Liver (tissue), 10 donors: ENCODE measurements at places on chromosomes 13 and 19. TPM values are rescaled to one million over a fixed set of nuclear protein-coding genes. Genes with fewer than 3 reads are reported as not detected.

- DNase-seq: no peak
Observed at GRCh38 chr19:48877855-48878195, 5.6 kb downstream of the PPP1R15A start.

- DNase-seq: no peak
Observed at GRCh38 chr19:12859546-12859945, 21.2 kb downstream of the MAST1 start.

- no peak for DNase-seq
Observed at GRCh38 chr19:49455773-49456172, 2.7 kb downstream of the ALDH16A1 start.

DNA sequence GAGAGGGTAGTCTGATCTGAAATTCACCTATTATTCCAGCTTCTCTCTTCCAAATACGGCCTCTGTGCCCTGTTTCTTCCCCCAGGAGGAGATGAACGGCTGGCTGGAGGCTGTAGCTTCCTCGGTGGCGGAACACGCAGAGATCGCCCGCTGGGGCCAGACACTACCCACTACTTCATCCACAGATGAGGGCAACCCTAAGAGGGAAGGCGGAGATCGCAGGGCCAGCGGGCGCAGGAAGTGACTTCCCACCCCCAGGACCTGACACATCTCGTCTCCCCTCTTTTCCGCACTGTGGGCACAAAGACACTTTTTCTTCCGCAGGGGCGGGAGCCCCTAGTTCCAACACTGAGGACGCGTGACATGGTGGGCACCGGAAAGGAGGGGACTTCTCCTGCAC is 1.3 kb upstream of the SHKBP1 start:
- DNase-seq: no peak

DNA sequence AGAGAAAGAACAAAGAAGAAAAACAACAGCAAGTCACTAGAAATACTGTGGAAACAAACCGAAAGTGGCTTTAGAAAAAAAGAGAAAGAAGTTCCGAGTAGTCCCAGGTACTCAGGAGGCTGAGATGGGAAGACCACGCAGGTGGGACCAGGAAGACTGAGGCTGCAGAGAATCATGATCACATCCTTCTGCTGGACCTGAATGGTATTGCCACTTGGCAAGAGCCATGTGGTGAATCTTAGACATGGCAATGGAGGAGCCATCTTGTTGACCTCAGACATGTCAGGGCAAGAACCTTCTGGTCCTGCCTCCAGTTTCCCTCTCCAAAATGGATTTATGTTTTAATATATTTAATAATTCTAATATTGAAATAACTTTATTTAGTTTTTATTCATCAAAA is 37.4 kb upstream of the ZNF724 start:
- DNase-seq: no peak

GRCh38 chr19:49092686-49093085 is 7.4 kb downstream of the SNRNP70 start:
- DNase-seq: no peak

DNA sequence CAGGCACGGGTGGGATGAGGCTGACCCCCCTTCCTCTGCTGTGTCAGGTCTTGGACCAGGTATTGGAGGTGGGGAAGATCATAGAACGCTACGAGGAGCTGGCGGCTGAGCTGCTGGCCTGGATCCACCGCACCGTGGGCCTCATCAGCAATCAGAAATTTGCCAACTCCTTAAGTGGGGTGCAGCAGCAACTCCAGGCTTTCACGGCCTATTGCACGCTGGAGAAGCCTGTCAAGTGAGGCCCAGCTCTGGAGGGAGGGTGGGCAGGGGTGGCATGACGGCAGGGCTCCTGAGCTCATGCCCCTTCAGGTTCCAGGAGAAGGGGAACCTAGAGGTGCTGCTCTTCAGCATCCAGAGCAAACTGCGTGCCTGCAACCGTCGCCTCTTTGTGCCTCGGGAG is 35.3 kb downstream of the SPTBN4 start:
- no peak for DNase-seq

ACTMAP gene
- 1.8 TPM for total RNA-seq

TMPRSS9 gene
- 2.5 TPM for total RNA-seq

RNF17 gene
- total RNA-seq: 0.14 TPM

CCDC194 gene
- total RNA-seq: 0.50 TPM

KLHL1 gene
- total RNA-seq: not detected

DNA sequence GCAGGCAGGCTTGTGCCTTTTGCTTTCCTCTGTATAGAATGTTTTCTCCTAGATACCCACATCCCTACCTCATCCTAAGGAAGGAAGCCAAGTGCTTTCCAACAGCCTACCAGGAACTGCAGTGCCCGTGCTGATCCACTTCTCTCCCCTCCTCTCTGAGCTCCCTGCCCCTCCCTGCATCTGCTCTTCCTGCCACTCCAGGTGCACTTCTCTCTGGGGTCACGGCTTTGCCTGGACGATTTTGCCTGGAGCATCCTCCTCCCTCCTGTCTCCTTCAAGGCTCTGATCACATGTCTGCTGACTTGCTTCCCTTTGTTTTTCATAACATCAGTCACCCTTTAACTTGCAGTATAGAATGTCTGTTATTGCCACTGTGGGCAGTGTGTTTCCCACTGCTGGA is 34.7 kb upstream of the IRS2 start:
- no peak for DNase-seq

ZNF85 gene
- total RNA-seq: 0.75 TPM

HOMER3 gene
- 5.4 TPM for total RNA-seq

- no peak for DNase-seq
Observed at GRCh38 chr13:45142440-45143345, 22.4 kb downstream of the GTF2F2 start.

- DNase-seq: no peak
Observed at GRCh38 chr13:75422028-75422427, 59.9 kb downstream of the TBC1D4 start.

LCP1 gene
- 44.8 TPM for total RNA-seq

PSG2 gene
- not detected for total RNA-seq

MEIS3 gene
- total RNA-seq: 1.3 TPM

DNA sequence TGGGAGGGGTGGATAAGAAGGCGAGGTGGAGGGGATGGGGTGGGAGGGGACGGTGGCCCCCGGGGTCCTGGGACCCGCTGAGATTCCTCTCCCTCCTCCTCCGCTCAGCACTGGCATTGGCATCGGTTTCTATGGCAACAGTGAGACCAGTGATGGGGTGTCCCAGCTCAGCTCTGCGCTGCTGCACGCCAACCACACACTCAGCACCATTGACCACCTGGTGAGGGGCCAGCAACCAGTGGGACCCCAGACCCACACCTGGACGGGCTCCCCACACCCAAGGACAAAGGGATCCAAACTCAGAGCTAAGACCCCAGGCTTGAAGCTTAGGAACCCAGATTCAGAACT is 5.9 kb downstream of the TTYH1 start:
- no peak for DNase-seq

ZNF135 gene
- 0.42 TPM for total RNA-seq

GRCh38 chr13:23504180-23504579 is 66.0 kb upstream of the TNFRSF19 start:
- no peak for DNase-seq

GRCh38 chr13:113650275-113650674 is 7.7 kb downstream of the ATP4B start:
- DNase-seq: no peak

DNA sequence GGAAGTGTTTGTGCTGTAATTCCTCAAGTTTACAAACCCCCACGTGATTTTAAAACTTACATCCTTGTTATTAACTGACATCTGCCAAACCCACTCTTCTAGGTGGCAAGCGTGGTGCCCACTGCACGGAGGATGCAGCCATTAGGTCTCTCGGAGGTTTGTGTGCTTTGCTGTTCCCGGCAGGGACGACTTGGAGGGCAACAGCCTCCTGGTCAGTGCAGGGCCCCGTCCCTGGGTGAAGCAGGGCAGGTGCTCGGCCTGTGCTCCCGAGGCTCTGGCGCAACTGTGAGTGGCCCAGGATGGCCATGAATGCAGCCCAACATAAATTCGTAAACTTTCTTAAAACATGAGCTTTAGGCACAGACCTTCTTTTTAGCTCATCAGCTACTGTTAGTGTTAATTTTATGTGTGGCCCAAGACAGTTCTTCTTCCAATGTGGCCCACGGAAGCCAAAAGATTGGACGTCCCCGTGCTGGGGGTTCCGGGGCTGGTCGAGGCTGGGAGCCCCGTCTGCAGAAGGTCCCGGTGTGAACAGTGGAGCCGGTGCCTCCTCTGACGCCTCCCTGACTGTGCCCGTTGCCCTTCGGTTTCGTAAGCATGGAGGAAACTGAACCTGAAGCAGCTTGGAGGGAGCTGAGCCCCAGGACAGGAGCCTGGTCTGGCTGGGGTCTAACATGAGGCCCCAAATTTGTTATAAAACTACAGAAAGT is 11.9 kb downstream of the GAS6 start:
- DNase-seq: no peak

SIGLEC12 gene
- total RNA-seq: 0.84 TPM

DNA sequence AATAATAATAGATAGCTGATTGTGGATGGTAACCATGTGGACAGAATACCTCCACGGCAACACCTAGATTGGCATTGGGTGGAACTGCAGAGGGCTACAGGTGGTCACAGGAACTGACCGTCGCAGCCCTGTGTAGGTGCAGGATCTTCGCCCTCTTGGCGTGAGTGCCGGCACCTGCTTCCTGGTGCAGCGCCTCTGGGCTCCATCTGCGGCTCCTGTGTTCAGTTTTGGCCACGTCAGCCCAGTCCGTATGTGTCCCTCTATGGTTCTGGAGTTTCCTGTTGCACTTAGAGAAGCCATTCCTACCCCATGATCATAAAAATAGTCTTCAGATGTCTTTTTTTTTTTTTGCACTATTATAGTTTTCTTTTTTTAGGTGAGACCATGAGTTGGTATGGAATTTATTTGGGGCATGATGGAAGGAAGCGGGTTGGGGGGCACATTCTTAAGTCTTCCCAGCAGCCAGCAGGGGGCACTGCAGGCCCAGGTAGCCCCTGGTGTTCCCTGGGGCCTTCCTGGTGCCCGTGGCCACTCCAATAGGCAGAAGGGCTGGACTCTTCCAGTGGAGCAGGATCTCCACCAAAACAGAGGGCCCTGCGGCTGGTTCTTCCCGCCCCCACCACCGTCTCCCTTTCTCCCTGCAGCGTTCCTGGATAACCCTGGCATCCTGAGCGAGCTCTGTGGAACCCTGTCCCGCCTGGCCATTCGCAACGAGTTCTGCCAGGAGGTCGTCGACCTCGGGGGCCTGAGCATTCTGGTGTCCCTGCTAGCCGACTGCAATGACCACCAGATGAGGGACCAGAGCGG is 10.1 kb upstream of the SLC25A42 start:
- peak; percentile 81 for DNase-seq

OSCAR gene
- total RNA-seq: 0.65 TPM

GRCh38 chr13:85557691-85558467 is 241.3 kb downstream of the SLITRK6 start:
- no peak for DNase-seq

GRCh38 chr13:31242367-31242766 is 42.6 kb downstream of the B3GLCT start:
- no peak for DNase-seq

PAK4 gene
- total RNA-seq: 9.5 TPM

DNA sequence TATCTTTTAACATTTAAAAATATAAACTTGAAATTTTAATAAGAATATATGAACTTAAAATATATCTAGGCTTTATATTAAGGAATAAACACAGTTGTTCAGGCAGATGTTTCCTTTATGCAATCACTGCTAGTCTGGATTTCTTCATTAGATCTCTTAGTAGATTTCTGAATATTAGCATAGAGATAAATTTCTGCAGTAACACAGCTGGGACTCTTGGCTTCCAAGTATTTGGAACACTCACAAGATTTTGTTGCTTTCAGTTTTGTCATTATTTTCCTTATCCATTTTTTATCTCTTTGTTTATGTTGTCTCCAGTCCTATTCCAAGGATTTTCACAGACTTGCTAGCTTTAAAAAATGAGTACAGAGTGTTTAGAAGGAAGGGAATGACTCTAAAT is 857.1 kb downstream of the GPC5 start:
- no peak for DNase-seq

IL12RB1 gene
- 2.4 TPM for total RNA-seq

DNA sequence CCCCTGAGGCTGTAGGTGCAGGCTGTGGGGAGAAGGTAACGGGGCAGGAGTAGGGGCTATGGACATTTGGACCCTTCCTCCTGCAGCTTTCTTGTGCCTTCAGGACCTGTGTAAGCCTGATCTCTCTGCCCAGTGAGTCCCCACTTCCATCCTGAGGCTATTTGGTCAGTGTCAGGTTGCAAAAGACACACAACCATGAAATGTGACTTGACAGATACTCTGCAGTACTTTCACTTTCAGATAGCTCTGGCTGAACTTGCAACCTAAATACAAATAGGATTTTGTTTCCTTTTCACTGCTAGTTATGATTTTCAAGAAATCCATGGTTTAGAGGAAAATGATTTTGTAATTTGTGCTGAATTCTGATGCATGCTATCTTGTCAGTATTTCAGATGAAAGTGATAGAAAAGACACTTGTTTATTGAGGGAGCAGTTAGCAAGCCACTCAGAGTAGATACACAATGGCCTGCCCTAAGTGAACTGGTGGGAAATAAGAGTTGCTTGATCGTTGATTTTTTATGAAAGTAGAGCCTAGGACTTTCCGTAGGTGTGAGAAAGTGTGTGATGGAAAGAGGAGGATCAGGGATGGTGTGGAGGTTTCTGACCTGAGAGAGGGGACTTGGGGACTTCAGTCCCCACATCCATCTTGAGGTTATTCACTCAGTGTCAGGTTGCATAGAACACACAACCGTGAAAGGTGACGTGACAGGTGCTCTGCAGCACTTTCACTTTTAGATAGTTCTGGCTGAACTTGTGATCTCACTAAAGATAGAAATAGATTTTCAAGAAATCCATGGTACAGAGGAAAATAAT is 18.1 kb upstream of the EID2 start:
- no peak for DNase-seq

DNA sequence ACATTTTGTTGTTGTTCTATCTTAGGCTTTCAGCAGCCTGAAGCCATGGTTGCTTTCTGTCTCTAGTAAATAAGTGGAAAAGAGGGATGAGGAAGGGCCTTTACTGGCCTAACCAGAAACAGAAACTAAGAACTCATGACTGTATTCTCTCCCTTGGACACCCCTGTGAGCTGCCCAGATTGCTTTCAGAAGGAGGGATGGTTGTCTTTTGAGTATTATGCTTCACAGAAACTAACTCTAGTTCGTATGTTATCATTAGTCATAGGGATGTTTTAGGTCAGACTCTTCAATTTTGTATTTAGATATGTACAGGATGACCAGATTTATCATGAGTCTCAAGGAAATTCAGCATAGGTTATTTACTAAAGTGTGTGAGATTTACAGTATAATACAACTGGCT is 17.5 kb downstream of the BORA start:
- DNase-seq: no peak

- DNase-seq: no peak
Observed at GRCh38 chr13:101614491-101614890, 162.0 kb downstream of the ITGBL1 start.
